ENCODE measurements at places on chromosomes 16 and 17.

GRCh38 chr16:67796099-67796718 lies 10.2 kb downstream of the RANBP10 start:
- peak; percentile 11 for DNase-seq

GRCh38 chr17:48569674-48570324 lies 8.4 kb downstream of the HOXB4 start:
- DNase-seq: peak; percentile 25

DNA sequence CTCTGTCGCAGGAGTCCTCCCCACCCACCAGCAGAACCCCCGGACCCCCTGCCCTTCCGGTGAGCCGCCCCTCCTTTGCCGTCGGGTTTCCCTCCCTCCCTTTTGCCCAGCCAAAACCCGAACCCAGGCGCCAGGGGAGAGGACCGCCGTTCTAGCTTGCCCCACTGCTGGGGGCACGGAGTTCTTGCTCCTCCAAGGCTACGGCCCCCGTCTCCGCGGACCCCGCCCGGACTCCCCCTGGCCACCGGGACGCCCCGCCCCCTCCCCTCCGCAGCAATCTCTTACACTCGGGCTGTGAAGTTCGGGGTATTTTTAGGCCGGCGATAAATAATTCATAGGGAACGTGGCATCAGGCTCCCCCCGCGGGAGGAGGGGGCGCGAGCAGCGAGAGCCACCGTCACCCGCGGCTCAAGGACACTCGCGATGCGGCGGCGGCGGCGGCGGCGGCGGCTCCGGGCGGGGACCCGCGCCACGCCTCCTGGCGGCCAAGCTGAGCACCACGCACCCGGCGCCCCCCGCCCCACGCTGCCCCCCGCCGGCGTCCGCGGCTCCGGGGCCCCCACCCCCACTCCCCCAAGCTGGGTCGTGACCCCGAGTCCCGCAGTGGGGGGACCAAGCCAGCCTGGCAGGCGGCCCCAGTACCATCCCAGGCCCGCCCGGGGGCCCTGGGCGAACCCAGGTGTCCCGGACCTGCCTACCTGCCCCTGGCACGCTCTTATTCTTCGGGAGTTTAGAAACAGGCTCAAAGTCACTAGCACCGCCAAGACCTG lies at the start of gene GRIN2C:
TSS of gene GRIN2C (minus strand) at position 427 of the 770 bp plus-strand sequence. CDS start 4,793 bp downstream, outside the sequence.
- DNase-seq: no peak

DNA sequence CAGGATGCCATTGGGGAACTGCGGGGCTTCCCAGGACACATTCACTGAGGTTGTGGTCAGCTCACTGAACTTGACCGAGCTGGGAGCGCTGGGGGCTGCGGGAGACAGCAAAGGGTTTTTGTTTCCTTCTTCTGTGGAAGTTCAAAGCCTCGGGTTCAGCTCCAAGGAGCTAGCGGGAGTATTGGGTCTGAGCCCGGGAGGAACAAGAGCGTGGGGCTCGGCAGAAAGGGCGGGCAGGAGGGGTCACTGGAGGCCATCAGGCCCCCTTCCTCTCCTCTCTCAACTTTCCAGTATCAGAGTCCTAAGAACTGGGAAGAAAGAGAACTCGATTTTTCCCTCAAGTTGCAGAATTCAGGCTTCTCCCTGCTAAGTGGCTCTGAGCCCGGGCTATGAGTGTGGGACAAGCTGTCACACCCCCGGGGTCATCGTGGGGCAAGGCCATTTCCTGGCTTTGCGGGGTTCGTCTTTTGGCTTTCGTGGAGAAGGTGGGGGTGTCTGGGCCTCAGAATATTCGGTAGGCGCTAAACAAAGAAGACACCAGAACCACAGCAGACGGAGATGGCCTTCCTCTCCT lies 53.6 kb upstream of the CDC42EP4 start:
- no peak for DNase-seq

DNA sequence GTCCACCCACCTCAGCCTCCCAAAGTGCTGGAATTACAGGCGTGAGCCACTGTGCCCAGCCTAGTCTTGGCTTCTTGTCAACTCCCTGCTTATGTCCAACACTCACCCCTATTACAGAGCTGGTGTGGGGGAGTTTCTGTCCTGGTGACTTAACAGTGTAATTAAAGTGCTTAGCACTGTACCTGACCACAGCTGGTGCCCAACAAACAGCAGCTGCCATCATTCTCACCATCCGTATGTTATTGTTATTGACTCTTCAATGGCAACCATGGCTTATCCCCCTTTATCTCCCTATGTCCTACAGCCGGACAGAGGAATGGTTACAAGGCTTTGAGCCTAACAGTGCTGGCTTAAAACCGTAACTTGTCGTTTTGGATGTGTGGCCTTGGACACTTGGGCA lies 17.0 kb upstream of the BRCA1 start:
- DNase-seq: no peak

- peak; percentile 78 for DNase-seq
Measured at GRCh38 chr16:3175157-3176093, 12.6 kb upstream of the OR1F1 start.

- no peak for DNase-seq
Measured at GRCh38 chr16:50546125-50546524, 2.1 kb upstream of the NKD1 start.

DNA sequence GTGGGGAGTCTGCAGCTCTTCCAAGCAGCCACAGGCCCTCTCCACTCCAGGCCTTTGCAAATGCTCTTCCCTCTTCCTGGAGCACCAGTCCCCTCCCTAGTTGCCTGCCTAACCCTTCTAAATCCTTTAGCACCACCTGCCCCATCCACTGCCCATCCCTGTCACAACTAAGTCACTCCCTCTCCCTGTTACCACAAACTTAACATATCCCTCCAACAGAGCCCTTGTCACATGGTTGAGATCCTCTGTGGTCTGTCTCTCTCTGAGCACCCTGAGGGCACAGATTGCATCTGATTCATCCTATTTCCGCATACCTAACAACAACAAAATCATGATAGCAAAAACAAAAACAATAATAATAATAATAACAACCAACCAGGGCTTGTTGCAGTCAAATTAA lies 11.0 kb upstream of the BEAN1 start:
- no peak for DNase-seq

DNA sequence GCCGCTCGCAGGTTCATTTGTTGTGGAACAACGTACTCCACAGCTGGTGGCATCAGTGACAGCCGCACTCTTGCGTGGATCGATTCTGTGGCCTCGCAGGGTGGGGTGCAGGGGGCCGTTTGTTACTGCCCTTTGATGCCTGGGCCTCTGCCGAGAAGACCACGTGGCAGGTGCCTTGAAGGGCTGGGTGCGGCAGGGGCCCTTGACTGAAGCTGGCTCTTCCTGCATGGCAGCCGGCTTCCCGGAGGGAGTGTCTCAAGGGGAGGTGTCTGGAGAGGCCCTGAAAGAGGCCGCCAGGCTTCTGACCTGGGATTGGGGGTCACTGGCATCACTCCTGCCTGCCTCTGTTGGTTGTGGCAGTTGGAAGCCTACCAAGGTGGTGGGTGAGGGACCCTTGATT lies 43.8 kb downstream of the TBCD start:
- no peak for DNase-seq

DNA sequence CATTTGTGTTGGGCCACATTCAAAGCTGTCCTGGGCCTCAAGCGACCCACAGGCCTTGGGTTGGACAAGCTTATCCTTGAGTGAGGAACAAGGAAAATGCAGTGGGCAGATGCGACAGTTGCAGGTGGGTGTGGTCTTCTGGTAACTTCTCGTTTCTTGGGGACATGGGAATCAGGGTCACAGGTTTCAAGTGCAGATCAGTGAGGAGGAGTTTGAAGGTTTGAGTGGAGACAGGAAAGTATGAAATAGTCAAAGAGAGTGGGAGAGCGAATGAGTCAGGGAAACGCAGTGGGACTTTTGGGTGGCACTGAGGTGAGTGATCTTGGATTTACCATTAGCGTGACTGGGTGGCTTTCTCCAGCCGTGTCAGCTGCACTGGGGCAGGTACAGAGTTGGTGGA lies 15.4 kb upstream of the CCL22 start:
- DNase-seq: no peak

GRCh38 chr16:49023050-49023449 lies 258.6 kb downstream of the CBLN1 start:
- peak; percentile 89 for DNase-seq

- DNase-seq: no peak
Measured at GRCh38 chr16:77551357-77551756, 116.5 kb upstream of the ADAMTS18 start.

DNA sequence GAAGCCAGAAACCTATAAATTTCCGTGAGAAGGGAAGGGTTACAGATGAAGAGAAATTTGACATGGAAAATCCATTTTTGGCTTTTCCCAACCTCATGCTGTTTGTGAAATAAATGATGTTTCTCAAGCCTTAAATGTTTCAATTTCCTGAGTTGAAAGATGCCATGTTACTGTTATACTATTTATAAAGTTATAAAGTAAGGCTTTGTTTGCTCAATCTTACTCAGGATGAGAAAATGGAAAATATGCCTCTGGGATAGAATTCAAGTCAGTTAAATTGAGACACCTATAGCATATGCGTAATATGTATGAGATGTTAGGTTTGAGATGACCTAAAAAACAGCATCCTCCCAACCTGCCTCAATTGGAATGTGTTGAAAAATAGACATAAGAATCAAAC lies 19.9 kb upstream of the FAM20A start:
- DNase-seq: no peak

- DNase-seq: no peak
Measured at GRCh38 chr16:47134550-47134949, 9.2 kb downstream of the NETO2 start.

GRCh38 chr17:78180083-78180482 lies 6.8 kb downstream of the TK1 start:
- no peak for DNase-seq

- no peak for DNase-seq
Measured at GRCh38 chr17:15886804-15887203, 58.1 kb upstream of the ADORA2B start.

DNA sequence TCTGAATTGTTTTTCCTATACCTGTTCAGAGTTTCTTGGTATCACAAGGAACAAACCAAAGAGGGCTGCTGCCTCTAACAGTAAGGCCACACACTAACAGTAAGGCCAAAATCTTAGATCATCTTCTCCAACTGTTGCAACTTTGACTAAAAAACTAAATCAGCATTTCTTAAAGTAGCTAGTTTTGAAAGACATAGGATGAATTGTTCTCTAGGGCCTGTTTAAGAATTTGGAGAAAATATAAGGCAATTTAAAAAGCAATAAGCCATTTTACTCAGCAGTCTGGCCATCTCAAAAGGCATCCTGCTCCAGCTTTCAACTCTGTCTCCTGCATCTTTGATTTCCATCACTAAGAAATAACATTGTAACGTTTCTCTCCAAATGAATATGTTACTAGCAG lies 105.0 kb upstream of the MON1B start:
- no peak for DNase-seq

- peak; percentile 50 for DNase-seq
Measured at GRCh38 chr16:50771366-50771765, 29.5 kb downstream of the CYLD start.

DNA sequence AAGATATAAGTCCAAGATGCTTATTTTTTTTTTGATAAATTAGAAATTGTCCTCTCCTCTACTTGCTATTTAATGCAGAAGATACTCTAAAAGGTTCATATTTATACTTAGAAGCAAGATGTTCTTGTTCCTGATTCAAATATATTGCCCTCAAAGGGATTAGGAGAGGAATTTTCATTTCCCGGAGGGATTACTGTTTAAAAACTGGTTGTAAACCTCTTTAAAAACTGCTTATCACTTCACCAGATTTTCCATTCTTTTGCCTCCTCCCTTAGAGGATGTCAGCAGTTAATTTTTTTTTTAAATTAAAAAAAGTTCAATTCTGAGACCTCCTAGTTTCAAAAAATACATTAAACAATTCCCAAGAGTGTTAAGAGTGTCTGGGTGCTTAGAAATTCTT lies 2.8 kb downstream of the TENT4B start:
- no peak for DNase-seq

DNA sequence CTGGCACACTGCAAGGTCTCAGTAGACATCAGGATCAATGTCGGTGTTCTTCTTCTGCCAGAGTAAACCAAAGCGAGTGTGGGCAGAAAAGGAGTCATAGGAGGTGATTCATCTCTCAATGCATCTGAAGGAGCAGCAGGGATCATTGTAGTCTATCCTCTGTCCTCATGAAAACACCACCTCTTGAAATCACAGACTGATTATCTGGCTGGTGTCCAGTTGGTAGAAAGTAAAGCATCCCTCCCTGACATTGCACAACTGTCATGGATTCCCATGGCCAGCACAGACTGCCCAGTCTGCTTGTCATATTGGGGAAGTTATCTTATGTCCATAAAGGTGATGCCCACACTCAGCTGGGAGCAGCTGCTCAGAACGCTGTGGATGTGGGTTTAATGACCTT lies 74.1 kb downstream of the ABCC12 start:
- peak; percentile 90 for DNase-seq

- DNase-seq: no peak
Measured at GRCh38 chr17:219696-220095, 38.2 kb upstream of the DOC2B start.

GRCh38 chr17:32807577-32807976 lies 69.3 kb downstream of the MYO1D start:
- no peak for DNase-seq

- DNase-seq: no peak
Measured at GRCh38 chr16:31703526-31704128, 170.0 kb upstream of the ZNF267 start.

DNA sequence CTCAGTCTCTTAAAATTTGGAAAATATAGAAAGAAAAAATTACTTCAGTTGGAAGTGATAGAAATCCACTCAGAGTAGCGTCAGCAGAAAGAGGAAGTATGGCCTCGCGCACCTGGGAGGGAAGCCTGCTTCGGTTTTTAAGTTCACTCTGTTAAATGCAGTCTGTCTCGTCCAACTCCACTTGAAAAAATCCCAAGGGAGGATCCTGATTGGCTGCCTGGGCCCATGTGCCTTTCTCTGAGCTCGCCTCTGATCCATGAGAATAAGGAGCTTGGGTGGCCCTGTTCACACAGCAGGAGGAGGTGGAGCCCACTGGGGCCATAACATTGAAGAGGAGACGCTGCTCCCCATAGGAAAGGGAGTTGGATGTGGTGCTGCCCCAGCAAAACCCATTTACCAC lies 40.7 kb downstream of the DNAJA2 start:
- no peak for DNase-seq

GRCh38 chr16:78927766-78928165 lies 672.8 kb downstream of the MAF start:
- no peak for DNase-seq

DNA sequence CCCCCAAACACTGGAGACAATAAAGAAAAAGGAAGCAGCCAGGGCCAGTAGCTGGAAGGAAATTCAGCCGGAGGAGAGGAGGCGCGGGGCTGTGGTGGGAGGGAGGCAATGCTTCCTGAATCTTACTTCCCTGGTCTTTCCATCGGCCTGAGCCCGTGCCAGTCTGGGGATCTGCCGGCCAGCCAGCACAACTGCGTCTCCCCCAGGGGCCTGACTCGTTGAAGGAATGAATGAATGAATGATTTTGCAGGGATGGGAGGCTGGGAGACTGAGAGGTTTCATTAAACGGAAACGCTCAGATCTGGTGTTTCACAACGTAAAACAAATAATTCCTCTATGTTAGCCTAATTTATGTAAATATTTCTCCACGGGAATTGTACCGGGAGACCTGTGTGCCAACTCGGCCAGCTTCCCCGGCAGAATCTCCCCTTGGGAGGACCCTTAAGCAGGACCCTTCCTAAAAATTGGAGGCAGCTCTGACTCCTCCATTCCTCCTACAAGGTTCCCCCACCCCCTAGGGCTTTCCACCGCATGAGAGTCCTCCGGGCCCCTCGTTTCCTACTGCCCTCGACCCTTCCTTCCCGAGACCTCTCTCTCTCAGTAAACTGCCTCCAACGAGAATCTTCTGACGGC lies 1.3 kb upstream of the BAIAP2 start:
- DNase-seq: no peak

GRCh38 chr16:82236415-82236814 lies 66.4 kb upstream of the MPHOSPH6 start:
- no peak for DNase-seq

GRCh38 chr17:17682737-17683680 lies 1.8 kb downstream of the RAI1 start:
- peak; percentile 65 for DNase-seq

Data from mammary epithelial cell (primary cell).